Right hindlimb (tissue), 1 donor: ENCODE measurements at places on chromosomes 12 and 14.

GRCh38 chr12:127542391-127542790 lies 724.6 kb upstream of the TMEM132C start:
- DNase-seq: no peak

- DNase-seq: no peak
Observed at GRCh38 chr14:20623798-20624197, 17.7 kb downstream of the OR6S1 start.

DNA sequence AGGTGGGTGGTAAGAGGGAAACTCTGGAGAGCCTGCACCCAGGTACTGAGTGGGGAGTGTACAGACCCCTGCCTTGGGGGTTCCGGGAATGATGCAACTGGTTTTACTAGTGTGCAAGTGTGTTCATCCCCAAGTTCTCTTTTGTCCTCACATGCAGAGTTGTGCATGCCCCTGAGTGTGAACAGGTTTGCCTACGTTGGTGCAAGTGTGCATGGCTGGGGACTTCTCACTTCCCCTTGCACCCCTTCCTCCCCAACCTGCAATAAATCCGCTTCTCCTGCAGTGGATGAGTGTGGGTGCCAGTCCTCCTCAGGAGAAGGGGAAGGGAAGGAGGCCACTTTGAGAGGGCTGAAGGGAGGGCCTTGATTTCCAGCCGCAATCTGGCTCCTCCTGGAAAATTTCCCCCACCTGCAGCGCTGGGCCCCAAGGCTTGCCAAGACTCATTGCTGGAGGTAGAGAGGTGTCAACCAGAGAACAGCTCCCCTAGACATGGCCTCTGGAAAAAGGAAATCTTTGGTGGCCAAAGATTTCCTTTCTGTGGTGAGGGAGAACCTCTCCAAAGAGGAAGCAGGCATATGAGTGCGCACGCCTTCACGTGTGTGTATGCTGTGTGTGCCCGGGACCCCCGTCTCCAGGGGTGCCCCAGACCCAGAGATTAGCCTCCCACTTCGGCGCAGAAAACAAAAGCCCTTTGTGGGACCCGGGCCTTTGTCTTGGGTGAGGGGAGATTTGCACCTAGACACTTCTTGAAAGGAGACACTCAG lies 5.5 kb downstream of the AQP2 start:
- DNase-seq: no peak

GRCh38 chr12:82671673-82672195 lies 15.0 kb upstream of the TMTC2 start:
- DNase-seq: no peak

DNA sequence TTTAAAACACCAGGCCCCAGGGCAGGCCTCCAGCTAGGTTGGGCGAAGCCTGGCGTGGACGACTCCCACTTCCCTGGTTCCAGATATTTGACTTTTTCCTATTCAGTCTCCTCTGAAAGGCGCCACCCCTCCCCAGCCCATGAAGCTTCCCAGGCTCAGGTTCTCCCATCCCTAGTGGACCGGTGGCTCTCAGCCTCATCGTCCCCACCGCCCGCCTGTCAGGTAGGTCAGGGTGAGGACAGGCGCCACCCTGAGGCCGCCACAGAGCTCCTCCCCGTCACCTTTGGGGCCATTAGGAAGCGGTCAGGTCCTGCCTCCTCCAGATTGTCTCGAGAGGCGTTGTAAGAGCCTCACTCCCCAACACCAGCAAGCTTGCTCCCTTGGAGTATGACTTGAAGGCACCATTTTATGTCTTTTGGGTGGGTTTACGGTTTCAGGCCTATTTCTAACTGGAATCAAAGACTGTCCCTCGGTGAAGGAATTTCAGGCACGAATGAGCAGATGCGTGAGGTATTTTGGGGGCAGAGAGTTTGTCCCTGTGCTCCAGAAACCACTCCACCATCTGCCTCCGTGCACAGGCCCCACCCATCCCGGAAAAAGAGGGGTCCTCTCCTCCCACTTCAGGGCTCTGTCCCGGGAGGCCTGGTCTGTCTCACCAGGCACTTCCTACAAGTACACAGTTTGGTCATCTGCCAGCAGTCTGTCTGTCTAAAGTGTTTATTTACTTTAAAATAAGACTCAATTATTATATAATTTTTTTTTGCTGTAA lies 55.6 kb downstream of the TSPAN9 start:
- no peak for DNase-seq

- no peak for DNase-seq
Observed at GRCh38 chr14:79413734-79414428, 797.4 kb downstream of the DIO2 start.

- no peak for DNase-seq
Observed at GRCh38 chr12:49972129-49972528, 618 bp upstream of the AQP6 start.

GRCh38 chr14:103100281-103101121 lies 6.0 kb downstream of the EXOC3L4 start:
- no peak for DNase-seq

DNA sequence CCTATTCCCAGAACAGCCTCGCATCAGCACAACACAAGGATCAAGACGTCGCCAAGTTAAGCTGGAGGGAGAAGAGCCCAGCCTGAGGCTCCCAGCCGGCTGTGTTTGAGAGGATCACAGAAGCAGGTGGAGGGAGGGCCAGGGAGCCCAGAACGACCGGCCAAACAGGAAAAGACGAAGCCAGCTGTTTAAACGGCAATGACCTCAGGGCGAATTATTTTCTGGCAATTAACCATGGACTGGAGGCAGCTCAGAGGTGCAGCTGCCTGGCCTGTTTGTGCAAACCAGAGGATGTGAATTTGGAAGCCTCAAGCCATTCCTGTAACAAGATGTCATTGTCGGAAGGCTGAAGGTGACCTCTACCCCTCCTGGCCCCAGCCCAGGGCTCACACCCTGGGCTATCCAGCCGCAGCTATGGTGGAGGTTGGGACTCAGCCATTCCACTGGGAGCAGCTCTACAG lies 175.8 kb upstream of the PRMT8 start:
- DNase-seq: peak; percentile 93

DNA sequence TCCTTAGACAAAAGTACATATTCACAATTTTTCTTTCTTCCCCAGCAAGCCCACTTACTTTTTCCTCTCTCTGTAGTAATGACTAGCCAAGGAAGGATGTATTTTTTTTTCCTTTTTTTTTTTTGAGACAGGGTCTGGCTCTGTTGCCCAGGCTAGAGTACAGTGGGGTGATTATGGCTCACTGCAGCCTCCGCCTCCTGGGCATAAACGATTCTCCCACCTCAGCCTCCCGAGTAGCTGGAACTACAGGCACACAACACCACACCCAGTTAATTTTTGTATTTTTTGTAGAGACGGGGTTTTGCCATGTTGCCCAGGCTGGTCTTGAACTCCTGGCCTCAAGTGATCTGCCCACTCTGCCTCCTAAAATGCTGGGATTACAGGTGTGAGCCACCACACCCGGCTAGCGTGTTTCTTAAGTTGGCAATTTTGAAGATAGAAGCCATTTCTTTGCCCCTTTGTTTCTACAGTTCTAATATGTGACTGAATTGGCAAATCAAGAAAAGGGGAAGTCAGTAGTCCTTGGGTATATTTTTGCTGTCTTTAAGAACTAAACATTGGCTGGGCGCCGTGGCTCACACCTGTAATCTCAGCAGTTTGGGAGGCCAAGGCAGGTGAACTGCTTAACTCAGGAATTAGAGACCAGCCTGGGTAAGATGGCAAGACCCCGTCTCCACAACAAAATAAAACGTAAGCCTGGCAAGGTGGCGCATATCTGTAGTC lies 3.2 kb upstream of the NACA start:
- DNase-seq: no peak

- DNase-seq: no peak
Observed at GRCh38 chr12:108630481-108631207, 3.0 kb downstream of the SELPLG start.

- DNase-seq: no peak
Observed at GRCh38 chr14:26729851-26730250, 132.0 kb upstream of the NOVA1 start.

DNA sequence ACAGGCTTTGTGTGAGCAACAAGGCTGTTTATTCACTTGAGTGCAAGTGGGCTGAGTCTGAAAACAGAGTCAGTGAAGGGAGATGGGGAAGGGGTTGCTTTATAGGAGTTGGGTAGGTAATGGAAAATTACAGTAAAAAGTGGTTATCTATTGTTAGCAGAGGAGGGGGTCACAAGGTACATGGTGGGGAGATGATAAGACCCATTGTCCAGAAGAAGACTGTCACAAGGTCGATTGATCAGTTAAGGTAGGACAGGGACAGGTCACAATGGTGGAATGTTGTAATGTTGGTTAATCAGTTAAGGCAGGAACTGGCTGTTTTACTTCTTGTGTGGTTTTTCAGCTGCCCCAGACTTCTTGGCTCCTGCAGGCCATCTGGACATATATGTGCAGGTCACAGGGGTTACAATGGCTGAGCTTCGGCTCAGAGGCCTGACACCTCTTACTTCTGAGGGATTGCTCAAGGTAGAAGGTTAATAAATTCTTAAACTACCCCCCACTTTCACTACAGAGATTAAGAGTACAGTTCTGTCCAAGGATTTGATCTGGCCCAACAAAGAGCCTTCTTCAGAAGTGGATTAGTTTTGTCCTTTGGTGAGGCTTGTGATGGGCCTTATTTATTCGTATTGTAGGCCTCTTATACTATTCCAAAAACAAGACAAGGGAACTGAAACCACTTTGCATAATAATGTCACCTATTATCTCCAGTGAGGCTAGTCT lies 13.8 kb upstream of the DHRS4 start:
- no peak for DNase-seq
